ENCODE measurements at places on chromosomes 7 and 10.

DNA sequence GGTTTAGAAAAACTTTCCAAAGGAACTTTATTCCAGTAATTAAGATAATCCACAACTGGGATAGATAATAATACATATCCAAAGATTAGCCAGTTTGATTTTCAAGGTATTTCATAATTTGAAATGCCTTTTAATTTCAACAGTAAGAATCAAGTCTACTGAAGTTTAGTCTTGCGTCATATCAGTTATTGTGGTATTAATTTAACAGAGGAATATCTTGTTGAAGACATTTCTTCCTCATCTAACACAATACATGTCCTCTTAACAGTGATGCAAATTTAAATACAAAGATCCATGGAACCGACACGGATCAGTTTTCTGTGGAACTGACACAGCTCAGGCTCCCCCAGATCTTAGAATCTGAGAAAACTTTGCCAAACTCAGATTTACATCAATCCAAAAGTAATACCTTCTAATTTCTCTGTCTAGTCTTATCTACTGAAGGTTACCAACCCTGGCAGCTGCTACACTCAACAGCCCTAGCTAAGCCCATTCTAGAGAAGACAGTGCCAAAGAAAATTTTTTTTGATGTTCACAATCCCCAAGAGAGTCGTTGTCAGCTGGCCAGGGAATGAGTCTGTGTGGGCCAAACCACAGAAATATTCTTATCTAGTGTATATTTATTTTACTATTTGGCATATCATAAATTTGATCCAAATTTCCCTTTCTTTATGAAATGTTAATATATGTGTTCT, 365.2 kb upstream of the MEOX2 start:
- no peak for DNase-seq

- no peak for DNase-seq
These were observed 93.1 kb upstream of the NPVF start for GRCh38 chr7:25321424-25321823.

DNA sequence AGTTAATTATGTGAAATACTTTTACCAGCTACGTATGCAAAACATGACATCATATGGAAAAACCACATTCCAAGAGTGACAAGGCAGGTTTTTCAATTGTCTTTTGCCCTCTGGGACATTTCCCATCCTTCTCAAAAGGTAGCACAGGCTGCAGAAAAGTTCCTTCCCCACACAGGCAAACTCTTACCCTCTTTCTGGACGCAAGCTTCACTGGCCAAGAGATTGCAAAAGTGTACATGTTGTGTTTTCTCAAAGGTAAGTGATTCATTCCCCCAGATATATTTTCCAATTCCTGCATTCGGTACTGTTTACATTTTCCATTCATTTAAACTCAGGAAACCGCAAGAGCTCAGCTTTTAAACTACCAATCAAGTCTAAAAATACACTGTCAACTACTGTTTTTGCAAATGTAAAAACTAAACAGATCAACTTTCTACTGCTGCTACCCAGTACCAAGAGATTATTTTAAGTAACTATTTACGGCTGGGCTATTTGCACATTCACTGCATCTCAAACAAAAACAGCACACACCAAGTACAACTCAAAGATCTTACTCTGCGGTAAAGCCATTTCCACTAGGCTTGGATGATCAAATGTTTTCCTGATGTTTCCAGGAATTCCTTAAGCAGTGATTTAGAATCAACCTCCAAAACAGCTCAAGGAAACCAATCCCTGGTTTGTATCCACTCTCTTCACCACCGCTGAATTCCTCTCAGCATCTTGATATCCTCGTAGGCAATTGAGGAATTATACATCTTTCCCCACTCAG, 233.6 kb upstream of the CCDC6 start:
- no peak for DNase-seq

GRCh38 chr7:91446819-91447218, 182.6 kb downstream of the FZD1 start:
- no peak for DNase-seq

DNA sequence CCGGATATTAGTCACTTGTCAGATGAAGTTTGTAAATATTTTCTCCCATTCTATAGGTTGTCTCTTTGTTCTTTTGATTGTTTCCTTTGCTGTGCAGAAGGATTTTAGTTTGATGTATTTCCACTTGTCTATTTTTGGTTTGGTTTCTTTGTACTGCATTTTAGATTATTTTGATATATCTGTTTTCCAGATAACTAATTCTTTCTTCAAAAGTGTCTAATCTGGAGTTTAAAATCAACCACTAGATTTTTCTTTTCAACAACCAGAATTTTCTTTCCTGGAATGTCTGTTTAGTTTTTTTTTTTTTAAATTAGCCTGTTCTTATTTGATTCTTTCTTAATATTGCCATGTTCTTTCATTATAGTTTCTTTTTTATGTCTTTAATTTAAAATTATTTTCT, 116.8 kb upstream of the INHBA start:
- no peak for DNase-seq
